ENCODE measurements at places on chromosomes 4 and X.

DNA sequence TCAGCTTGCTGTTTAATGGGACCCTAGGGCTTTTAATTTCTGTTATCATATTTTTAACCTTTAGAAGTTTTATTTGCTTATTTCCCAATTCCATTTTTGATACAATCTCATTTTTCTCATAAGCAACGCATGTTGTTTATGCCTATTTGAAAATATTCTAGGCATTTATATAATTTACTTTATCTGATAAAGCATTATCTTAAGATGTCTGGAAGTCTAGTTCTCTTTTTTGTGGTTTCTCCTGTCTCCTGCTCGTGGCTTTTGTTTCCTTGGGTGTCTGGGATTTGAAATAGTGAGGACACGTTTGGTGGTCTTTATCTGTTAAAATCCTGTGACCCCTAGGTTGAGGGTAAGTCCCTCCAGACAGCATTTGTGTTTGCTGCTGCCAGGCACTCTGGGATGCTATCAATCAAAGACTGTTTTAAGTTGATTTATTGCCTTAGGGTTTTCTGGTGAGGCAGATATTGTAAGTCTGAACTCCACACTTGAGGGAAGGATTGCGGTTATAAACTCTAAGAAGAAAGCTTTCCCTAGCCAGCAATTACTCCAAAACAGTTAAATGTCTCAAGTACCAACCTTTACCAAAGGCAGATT, 208.0 kb downstream of the PRDM5 start:
- DNase-seq = no peak

DNA sequence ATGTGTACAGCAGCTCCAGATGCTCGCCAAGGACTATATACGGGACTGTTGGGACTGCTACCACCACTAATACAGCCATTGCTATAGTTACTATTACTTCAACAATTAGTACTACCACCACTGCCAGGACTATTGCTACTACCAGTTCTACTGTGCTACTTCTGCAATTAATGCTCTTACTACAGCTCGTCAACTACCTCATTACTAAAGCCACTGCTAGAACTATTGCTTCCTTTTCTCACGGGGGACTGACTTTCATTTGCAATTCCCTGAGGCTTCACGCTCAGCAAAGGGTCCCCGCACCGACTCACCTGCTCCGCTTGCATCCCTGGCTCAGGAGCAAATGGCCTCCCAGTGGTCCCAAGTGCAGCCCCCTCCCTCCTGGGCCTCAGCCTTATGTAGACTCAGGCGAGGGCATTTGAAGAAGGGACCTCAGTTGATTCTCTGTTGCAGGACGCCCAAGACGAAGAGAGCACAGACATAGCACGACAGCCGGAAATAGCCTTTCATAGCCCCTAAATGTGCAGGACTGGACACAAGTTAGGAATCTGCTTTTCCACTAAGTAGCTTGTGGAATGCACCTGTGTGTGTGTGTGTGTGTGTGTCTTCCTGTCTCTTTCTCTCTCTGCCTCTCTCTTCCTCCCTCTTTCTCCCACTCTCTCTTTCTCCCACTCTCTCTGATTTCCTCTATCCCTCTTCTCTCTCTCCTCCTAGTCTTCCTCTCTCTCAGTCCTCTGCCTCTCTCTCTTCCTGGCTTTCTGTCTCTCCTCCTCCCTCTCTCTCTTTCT, 294.8 kb downstream of the ASMT start:
- DNase-seq = no peak

DNA sequence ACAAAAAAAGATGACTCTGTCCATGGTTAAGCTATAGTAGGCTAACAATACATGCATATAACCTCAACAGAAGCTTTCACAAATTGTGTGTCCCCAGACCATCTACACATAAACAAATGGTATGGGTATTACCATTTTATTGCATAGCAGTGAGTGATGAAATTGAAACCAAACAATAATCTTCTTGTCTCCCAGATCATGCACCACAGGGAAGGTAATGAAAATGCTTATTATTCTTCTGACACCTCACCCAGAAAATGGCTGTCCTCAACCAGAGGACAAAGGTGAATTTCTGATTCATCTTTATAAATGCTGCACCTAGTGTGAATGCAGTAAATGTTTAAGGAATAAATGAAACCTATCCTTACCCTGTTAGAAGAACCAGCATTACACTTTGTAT, 8.0 kb downstream of the PRSS12 start:
- DNase-seq = no peak

- no peak for DNase-seq
These were observed 24.8 kb upstream of the MAP3K15 start for GRCh38 chrX:19540076-19540475.

- peak; percentile 39 for DNase-seq
These were observed 1.7 kb downstream of the ARAF start for GRCh38 chrX:47562615-47563243.

DNA sequence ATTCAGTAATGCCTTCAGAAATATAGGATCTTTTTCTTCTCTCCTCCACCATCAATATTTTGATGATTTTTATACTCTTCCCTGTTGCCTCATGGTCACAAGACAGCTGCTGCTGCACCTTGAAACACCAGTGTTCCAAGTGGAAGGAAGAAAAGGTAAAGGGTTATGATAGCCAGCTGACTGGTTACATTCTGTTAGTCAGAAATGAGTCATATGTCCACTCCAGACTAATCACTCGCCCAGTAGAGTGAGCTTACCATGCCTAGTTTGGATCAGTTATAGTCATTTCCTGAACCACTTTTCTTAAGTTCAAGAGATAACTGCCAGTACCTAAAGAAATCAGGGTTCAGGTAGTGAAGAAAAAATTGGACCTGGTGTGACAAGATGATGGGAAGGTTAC, 532.3 kb upstream of the SMIM31 start:
- no peak for DNase-seq

- no peak for DNase-seq
These were observed 139.4 kb upstream of the CXorf66 start for GRCh38 chrX:140104760-140105159.

DNA sequence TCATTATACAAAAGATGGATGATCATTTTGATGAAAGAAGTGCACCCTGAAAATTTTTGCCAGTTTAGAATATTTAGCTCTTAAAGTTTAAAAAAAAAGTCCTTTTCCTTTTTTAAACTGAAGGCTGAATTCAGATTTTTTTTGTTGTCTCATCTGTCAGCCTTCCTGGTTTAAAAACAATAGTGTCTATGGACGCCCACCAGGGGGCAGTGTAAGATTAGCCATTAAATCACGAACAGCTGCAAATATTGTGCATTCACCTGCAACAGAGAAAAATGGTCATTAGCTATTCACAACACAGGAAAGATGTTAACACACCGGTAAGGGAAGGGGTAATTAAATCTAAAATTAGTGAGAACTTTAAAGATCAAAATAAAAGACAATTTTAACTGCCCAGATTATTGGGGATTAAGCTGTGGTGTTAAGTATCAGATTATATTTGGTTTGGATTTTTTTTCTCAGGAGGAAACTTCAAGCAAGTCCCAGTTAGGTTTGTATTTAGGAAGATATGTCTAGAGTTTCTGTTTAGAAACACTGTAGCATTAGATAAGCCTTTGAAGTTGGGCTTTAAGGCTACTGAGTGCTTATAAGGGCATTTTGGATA, 4.4 kb upstream of the CXorf38 start:
- peak; percentile 61 for DNase-seq

DNA sequence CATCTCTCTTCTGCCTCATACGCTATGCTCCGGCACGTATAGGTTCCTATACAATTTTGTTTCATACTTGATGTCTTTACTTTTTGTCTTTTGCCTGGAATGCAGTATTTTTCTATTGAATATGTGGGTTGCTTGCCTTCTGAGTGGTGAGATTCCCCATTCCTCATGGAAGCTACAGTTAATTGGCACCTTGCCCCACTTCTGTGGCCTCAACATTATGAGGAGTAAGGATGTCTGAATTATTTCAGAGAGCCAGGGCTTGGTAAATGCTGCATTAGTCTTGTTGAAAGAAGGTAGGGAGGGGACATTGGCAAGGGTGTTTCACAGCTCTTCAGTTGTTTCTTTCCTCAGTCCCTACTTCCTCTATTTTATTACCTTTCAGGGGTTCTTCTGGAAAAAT, 23.0 kb downstream of the CDKL5 start:
- no peak for DNase-seq

DNA sequence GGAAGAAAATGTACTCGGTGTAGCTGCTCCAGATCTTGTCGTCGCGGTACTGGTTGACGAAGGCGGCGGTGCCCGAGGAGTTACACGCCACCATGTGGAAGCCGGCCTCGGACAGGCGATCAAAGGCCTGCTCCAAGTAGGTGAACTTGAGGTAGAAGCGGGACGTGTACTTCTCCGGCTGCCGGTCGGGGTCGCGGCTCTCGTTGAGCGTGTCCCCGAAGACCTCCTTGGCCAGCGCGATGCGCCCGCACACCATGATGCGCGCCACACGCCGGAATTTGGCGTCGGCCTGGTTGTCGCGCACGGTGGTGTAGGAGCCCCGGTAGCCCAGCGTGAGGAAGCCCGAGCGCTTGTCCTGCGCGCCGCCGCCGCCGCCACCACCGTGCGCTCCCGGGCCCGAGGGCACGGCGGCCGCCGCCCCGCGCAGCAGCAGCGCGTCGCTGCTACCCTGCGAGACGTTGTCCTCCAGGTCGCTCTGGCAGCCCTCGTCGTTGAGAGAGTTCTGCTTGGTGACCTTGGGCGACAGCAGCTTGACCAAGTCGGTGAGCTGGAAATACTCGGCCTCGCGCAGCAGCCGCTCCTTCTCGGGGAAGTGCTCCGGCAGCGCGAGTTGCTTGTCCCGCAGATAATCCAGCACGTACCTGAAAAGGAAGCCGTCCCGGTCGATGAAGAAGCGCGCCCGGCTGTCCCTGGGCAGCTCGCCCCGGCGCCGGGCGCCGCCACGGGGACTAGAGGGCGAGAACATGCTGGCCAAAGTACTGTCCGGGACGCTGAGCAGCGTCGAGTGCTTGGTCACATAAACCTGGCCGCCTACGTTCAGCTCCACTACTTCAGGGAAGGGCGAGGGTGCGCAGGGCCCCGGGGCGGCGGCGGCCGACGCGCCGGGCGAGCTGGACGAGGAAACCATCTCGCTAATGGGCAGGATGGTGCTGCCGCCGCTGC, 775 bp downstream of the KCTD8 start:
- no peak for DNase-seq
